Left kidney (tissue), 8 donors: ENCODE measurements at places on chromosomes 6 and 20. TPM values are rescaled to one million over a fixed set of nuclear protein-coding genes. Genes with fewer than 3 reads are reported as not detected.

DNA sequence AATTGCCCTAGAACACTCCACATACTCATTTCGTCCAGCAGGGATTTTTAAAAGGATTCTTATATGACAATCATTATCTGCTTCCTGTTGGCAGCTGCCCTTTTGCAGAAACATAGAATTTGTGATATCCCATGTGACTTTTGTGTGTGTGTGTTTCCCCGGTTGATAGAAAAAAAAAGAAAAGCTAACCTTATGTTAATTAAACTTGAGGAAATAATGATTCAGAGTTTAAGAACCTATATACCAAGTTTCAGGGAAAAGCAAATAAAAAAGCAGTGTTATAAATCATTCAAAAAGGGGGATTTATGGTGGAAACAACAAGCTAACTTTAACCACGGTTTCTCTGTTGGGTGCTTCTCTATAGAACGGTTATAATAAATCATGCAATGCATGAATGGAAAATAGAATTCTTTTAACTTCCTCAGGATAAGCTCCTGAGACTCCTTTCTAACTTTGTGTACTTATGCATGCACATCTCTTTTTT is 826.9 kb upstream of the EYS start:
- no peak for DNase-seq

GRCh38 chr6:7424967-7425807 is 35.6 kb downstream of the RIOK1 start:
- DNase-seq, result no peak

GRCh38 chr20:33645072-33645358 is 17.1 kb upstream of the C20orf144 start:
- DNase-seq, result no peak

DNA sequence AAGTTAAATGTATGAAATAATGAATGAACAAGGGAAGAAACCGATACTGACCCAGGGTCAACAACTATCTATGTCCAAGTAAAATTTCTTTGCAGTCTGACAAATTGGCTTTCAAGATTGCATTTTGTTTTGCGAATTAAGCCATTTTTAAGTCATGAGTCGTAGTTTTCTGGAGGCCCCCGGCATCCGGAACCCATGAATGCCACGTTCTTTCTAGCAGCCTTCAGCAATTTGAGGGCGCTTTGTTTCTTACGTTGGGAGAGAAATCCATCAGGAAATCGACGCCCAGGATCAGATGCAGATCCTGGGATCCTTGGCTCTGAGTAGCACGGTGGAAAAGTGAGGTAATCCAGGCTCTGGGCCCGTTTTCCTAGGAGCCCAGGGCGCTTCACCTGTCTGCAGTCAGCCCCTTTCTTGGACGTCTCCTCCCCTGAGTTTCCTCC is 309 bp upstream of the ABRACL start:
- no peak for DNase-seq

DNA sequence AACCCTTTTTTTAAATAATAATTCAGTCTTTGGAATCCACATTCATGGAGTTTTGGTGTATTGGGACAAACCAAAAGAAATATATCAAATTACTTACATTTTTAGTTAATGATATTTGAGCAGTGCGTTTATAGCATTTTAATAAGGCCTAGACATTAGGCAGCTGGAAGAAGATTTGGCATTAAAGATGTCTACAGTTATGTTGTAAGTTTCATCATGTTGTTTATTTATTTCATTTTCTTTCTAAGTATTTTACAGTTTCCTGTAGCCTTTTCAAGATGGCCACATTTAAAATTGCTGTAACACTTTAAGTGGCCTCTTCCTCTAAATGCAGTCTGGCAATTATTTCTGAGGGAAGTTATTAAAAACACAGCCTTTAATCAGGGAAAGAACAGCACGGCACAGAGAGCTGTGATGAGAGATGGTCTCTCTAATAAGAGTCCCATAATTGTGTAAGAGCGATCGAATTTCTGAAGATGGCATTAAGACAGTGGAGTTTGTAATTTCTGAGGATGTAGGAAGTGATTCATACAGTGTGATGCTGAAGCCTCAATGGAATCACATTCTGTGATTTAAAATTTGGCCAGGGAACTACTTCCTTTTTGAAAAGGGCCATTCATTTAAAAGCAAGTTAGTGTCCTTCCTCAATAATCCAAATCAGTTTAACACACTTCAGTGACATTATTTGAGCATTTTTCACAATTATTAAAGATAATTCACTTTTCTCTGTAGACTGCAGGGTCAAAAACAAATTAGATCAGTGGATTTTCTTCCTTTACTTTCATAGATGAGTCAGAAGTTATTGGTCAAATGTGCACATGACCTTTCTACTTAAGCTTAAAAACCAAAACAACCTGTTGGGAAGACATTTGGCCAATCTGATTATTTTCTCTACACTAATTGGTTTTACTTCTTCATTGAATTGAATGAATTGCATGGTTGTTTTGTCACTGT is 52.4 kb upstream of the EDN3 start:
- peak; percentile 20 for DNase-seq

The PACSIN1 gene
- polyA plus RNA-seq, result 0.57 TPM

DNA sequence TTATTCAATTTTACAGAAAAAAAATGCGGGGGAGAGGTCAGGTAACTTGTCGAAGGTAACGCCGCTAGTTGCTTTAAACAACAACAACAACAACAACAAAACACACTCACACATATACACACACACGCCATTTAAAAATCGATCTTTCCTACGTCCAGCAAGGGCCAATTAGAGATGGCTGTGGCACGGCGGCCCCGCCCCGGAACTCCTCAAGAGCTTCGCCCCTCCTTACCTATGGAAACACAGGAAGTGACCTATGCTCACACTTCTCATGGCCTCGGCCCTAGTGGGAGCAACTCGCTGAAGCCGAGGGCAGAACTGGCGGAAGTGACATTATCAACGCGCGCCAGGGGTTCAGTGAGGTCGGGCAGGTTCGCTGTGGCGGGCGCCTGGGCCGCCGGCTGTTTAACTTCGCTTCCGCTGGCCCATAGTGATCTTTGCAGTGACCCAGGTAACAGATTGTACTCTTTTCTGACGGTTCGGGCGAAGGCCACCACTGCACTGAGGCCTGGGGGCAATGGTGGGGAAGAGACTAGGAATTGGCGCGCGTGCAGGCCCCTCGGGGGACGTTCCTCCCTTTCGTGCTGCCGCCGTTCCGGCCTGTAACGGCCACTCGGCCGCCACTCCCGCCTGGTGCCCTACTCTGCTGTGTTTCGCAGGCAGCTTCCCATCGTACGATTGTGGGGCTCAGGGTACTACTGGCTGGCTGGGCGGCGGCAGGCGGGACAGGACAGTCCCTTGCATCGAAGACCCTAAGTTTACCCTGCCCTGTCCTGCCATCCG is at the start of gene TBP:
TSS of gene TBP (plus strand) at position 357 of the 783 bp plus-strand sequence. CDS start 2,661 bp downstream, outside the sequence.
- peak; percentile 97 for DNase-seq

GRCh38 chr6:144055121-144055931 is 40.0 kb downstream of the SF3B5 start:
- DNase-seq, result no peak

The HLA-DRB1 gene
- polyA plus RNA-seq, result 16.1 TPM

The SNAP91 gene
- polyA plus RNA-seq, result 0.60 TPM

GRCh38 chr6:41040940-41041536 is 1.2 kb upstream of the TSPO2 start:
- no peak for DNase-seq

The NMBR gene
- polyA plus RNA-seq, result 0.25 TPM

The PRELID3B gene
- polyA plus RNA-seq, result 75.9 TPM

- DNase-seq, result no peak
These were observed 50.1 kb upstream of the DEK start for GRCh38 chr6:18314317-18314997.

The ZBTB12 gene
- 23.1 TPM for polyA plus RNA-seq

DNA sequence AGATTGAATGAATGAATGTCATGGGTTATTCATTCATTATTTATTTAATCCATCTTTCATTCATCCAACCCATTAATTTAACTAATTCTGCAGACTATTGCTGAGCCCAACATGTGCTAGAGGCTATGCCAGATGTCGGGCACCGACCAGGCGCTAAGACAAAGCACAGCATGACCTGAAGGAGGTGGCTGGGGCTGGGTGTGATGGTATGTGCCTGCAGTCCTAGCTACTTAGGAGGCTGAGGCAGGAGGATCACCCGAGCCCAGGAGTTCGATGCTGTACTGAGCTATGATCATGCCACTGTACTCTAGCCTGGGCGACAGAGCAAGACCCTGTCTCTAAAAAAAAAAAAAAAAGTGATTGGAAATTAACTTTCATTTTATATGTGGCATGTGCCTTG is 5.7 kb upstream of the SLC22A7 start:
- DNase-seq, result no peak

GRCh38 chr6:39366931-39367618 is 44.6 kb upstream of the KCNK16 start:
- DNase-seq, result no peak

The CRISP3 gene
- not detected for polyA plus RNA-seq

DNA sequence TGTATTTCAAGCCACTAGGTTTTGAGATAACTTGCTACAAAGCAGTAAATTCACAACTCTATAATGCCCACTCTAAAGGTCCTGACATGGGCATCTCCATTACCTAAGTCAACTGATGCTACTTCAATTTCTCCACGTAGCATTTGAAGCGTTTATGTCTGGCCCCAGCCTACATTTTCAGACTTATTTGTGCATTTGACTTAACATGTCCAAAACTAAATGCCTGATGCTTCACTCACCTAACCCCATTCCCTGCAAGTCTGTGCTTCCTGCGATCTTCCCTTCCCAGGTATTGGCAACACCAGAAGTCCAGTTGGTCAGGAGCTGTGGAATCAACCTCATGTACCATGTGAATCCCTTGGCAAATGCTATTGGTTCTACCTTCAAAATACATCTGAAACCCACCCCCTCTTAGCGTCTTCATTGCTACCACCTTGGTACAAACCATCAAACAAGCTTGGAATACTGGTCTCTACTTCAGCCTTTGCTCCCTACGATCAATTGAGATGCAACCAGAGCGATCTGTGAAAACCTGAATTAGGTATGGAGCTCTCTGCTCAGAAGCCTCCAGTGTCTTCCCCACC is 12.8 kb upstream of the ZNFX1 start:
- no peak for DNase-seq

DNA sequence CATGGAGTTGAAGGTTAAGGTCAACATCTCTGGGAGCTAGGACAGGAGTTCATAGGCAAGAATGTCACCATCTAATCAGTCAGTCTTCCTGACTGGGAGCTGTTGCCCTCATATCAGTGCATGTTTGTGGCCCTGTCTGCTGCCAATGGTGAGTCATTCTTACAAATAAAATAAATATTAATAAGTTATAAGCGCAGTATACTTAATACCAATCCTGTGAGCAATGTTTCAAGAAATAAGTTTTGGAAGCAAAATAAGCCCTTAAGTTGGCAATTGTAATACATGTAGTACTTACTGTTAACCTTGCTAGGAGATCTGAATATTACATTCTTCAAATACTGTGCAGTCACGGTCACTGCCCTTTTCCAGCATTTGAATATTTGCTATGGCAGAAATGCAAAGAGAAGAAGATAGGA is 20.2 kb upstream of the MDGA1 start:
- DNase-seq, result no peak

DNA sequence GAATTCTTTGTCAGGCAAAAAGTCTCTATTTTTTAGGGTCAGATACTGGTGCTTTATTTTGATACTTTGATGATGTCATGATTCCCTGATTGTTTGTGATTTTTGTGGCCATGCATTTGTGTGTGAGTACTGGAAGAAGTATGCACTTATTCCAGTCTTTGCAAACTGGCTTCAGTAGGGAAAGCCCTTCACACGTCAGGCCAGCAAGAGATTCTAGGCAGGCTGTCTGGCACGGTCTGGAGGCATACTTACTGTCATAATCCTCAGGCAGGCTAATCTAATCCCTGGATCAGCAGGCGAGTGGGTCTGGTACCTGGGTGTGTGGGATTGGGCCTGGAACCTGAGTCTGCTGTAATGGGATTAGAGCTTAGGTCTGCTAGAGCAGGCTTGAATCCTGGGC is 391.8 kb upstream of the MMS22L start:
- DNase-seq, result no peak

The OPRM1 gene
- 0.08 TPM for polyA plus RNA-seq

DNA sequence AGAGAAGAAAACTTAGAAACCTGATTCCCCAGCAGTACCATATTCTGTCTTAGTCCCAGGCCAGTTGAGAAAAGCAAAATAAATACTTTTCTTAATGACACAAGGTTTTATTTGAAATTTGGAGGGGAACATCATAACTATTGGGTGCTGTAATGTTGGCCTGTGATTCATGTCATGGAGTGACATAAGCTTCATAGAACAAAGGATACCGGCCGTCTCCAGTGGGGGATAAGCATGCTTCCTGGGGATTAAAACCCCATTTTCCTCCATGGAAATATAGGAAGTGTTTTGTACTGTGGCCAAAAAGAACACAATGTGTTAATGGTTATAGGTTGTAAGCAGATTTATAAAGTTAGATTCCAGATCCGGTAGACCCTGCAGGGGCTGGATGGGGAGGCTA is 18.0 kb downstream of the MTHFD1L start:
- DNase-seq, result no peak
